ENCODE measurements at places on chromosomes 4 and X.

GRCh38 chrX:41043674-41044345 lies 41.4 kb upstream of the USP9X start:
- DNase-seq = no peak

- no peak for DNase-seq
These were observed 37.1 kb upstream of the SPARCL1 start for GRCh38 chr4:87566276-87566675.

GRCh38 chr4:81845761-81846160 lies 374.1 kb upstream of the RASGEF1B start:
- DNase-seq = no peak

GRCh38 chr4:124501576-124501975 lies 211.0 kb downstream of the ANKRD50 start:
- no peak for DNase-seq

- no peak for DNase-seq
These were observed 60.1 kb downstream of the TSC22D3 start for GRCh38 chrX:107715331-107716117.

DNA sequence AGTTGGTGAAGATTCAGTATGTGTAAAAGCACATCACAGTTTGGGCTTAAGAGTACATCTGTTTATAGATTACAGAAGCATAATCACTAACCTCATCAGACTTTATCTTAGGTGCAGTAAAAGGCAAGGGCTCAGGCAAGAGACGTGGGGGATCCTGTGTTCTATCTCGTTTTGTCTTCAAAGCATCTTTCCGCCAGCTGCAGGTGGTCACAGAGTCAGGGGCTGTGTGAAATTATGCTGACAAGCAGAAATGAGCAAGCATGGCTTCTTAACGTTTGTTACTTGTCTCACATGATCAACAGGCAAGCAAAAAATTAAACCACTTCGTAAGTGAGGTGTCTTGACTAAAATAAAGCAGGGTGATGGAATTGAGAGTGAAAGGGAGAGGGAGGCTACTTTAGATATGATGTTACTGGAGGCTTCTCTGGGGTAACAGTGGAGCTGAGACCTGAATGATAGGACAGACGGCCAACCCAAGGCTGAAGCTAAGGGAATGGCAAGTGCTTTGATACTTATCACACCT lies 1.4 kb upstream of the TEC start:
- no peak for DNase-seq

DNA sequence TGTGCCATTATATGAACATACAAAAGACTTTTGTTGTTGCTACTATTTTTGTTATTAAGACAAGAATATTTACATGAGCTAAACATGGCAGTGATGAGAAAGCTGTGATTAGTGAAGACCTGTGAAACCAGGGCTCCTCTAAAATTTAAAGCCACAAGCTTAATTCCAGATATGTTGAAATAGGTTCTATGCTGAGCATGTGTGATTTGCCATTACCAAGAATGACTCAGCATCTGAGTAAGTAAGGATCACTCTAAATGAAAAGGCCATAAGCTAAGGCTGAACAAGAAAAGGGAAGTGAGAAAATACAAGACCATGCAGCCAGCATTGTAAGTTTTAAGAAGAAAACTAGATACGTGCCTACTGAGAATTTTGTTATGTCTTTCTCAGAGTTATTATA lies 75.9 kb upstream of the CAMK2D start:
- no peak for DNase-seq

GRCh38 chr4:1715002-1715758 lies 3.1 kb upstream of the SLBP start:
- DNase-seq = no peak

DNA sequence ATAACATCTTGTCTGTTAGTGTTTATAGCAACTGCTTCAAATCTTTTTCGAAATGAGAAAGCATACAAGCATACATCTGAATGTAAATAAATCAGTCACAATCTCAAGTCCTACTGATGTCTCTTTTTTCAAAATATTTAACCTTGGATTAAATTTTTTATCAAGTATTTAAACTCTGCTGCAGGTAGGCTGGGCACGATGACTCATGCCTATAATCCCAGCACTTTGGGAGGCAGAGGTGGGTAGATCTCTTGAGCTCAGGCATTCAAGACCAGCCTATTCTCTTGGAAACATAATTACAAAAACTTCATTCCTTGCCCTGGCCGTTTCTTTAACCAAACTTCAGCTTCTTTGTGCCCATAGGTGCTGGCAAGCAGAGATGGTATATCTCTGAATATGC lies 540.3 kb upstream of the GALNT7 start:
- DNase-seq = no peak

- no peak for DNase-seq
These were observed 48.1 kb upstream of the TBL1X start for GRCh38 chrX:9416562-9417348.

DNA sequence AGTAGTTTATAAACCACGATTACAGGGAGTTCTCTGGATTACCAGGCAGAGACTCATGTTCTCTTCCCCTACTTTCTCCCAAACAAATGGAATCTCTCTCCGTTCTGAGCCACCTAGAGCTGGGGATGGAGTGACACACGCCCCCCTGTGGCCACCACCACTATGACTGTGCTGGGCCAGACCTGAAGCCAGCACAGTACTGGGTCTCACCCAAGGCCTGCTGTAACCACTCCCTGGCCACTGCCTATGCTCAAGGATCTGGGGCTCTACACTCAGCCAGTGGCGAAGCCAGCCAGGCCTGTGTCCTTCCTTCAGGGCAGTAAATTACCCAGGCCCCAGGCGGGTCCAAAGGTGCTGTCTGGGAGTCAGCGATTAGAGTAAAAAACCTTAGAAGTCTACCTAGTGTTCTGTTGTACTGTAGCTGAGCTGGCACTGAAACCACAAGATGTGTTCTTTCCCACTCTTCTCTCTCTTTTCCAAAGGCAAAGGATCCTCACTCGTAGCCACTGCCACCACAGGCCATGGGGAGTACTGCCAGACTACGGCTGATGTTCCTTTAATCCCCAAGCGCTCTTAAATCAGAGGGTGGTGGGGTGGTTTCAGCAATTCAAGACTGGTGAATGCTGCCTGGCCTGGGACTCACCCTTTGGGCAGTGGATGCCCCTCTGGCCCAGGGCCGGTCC lies 412.2 kb upstream of the ARX start:
- no peak for DNase-seq

Data from esophagus squamous epithelium (tissue), 5 donors.